ENCODE measurements at places on chromosomes 3 and 15.
A peak's percentile ranks its signal among the peaks of the same experiment; 100 is the strongest.

DNA sequence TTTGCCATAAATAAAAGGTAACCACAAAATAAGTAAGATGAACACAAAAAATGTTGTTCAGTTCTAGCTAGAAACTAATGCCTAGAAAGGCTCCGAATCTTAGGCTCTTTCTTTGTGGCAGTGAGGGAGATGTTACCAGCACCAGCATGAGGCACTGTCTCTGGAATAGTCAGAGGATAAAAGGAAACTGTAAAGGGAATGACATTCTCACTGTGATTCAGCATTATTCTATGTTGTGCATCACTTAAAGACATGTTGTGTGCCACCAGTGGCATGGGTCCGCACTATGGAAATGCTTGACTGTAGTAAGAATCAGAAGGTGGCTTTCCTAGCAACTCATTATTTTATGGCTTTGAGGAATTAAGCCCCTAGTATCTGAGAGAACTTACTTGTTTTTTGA is 70.8 kb downstream of the SEC22A start:
- DNase-seq = peak; percentile 14

DNA sequence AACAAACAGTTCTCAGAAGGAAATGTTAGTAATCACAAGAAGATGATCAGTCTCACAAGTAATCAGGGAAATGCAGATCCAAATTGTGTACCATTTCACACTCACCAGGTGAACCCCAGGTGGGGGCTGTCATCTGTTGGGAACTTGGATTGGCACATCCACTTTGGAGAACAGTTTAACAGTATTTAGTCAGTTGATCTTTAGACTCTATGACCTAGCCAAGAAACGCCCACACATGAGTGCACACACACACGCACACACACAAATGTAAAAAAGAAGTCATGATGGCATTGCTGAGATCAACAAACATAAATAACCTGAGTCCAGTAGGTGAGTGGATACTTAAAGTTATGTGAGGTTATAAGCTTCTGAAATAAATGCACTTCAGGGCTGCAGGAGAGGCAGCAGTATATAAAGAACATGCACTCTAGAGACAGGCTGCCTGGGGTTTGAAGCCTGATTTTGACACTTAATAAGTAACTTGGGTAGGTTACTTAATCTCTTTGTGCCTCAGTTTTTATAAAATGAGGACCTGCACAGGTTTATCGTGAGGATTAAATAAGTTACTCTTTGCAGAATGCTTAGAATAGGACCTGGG is 17.7 kb downstream of the ACVR2B start:
- no peak for DNase-seq

DNA sequence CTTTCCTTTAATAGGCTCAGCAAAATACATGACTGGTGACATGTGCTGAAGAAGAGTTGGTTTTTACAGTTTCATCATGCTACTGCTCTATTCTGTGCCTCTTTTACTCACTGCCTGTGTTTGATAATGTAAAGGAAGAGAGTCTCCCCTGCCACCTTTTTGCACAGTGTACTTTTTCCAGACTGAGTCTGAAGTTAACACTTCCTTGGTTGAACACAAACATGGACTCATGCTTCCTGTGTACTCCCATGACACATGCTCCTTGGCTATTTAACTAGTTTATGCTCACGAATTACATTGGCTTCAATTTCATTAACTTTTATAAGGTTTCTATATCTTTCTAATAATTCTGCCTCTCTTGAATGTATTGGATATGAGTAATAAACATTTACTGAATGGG is 396.1 kb downstream of the VGLL3 start:
- no peak for DNase-seq

- no peak for DNase-seq
These were observed 174.4 kb upstream of the LINGO1 start for GRCh38 chr15:77807115-77807514.

GRCh38 chr15:79130535-79131130 is 40.1 kb upstream of the RASGRF1 start:
- DNase-seq = no peak

GRCh38 chr3:72976281-72976741 is 20.3 kb upstream of the PPP4R2 start:
- no peak for DNase-seq

- DNase-seq = peak; percentile 87
These were observed 282.5 kb downstream of the RPLP1 start for GRCh38 chr15:69735121-69735520.

DNA sequence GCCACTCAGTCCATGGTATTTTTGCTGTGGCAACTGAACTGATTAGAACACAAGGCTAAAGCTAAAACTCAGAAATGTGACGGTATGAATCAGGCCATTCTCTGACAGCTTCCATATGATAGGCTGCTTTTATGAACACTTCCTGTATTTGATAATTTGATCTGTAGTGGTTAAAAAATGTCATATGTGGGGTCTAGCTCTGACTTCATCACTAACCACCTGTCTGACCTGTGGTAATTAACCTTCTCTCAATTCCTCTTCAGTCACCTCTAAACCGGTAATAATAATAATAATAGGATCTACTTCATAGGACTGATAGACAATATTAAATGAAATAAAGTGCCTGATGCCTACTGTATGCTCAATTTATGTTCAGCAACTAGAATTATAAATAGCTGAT is 223.2 kb downstream of the MBNL1 start:
- DNase-seq = no peak

GRCh38 chr15:90001062-90001682 is at the start of gene ZNF710:
Gene ZNF710 (plus strand): TSS chr15:90001324. CDS start chr15:90067138, 65,814 bp downstream.
- peak; percentile 84 for DNase-seq

GRCh38 chr3:150564243-150564642 is 17.7 kb downstream of the EIF2A start:
- no peak for DNase-seq

DNA sequence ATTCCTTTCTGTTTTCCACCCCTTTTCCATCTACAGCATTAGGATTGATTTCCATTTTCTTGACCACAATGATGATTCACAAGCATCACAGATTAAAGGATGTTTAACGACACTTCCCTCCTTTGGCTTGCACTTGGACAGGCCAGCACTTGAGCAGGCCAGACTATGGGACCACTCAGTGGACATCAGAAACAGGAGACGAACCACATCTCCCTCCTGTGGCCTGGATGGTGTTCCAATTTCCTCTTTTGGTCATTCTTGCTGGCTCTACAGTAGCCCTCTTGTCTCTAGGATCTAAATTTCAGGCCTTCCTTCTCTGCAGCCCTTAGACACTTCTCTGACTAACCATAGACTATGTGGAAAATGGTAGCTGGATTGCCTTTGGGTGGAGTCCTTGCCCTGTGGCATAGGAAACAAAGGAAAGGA is 78.8 kb upstream of the BOC start:
- DNase-seq = peak; percentile 75

GRCh38 chr3:149752051-149752787 is at the start of gene COMMD2:
Gene COMMD2 (minus strand): TSS chr3:149752489. CDS start chr3:149752444, 45 bp downstream.
- DNase-seq = peak; percentile 86

GRCh38 chr3:60095930-60096329 is 1046.1 kb upstream of the CFAP20DC start:
- DNase-seq = no peak

- DNase-seq = peak; percentile 83
These were observed 116.5 kb downstream of the ANO10 start for GRCh38 chr3:43505351-43505750.

DNA sequence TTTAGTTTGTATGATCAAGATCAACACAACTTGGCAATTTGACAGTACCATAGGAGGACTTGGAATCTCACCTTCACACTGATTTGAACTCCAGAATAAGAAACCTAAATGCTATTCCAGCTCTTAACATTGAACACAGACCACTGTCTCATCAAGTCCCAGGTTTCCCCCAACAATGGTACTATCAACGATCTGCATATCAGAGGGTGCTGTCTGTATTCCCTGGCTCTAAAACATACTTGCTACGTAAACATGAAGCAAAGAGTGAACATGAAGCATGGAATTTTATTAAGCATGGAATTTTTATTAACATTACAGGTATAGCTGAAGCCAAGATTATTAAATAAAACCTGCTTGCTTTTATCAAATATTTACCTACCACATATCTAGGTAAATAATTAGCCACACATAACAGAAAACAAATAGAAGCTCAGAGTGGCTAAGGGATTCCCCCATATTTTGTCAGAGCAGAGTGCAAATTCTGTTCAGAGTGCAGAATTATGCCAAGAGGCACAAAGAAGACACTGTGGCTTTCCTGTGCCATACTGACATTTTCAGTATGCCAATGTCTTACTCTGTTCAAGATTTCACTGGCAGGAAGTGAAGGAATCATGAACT is 22.2 kb upstream of the RIOX2 start:
- no peak for DNase-seq

- no peak for DNase-seq
These were observed 237.6 kb downstream of the TUSC7 start for GRCh38 chr3:116947148-116947547.

DNA sequence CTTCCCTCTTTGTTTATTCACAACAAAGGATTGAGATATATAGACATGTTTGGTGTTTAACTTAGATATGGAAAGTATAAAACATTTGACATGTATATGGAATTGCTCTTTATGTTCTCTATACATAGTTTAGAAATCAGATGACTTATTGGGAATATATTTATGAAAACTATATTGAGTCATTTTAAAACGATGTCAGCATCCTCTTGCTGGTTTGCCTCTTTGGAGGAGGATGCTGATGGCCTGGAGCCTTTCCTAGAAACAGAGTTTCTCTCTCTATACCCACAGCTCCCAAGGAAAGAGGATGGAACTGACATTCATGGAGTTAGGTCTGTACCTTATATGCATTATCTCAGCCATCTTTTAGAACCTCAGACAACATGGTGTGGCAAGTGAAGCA is 40.3 kb downstream of the ZBTB38 start:
- no peak for DNase-seq

DNA sequence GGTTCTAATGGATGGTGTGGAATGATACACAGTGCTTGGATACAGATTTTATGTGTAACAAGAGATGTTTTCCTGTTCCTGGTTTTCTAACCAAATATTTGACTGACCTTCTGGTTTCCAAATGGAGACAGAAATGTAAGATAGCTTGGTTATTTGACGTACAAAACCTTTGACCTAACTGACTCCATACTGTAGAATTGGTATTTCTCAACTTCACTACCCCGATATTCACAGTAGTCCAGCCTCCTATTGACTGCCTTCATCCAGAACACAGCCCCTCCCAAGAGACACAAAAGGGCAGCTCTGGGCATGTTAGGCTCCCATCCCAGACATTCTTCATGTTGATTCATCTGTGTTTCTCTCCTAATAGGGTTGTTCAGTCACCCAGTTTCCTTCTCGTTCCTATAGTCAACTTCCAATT is 33.4 kb downstream of the MYO1E start:
- DNase-seq = peak; percentile 61

DNA sequence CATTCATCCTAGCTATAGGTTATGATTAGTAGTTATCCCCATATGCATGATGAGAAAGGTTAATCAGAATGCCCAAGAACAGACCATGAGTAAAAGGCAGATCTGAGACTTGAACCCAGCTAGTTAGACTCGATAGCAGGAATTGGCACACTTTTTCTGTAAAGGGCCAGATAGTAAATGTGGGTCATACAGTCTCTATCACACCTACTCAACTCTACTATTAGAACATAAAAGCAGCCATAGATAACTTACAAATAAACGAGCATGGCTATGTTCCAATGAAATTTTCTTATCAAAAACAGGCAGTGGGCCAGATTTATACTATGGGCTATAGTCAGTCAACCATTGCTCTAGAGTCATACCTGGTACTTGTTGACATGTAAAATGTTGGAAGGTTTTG is 24.6 kb downstream of the POLG start:
- no peak for DNase-seq

- DNase-seq = peak; percentile 44
These were observed 669.0 kb downstream of the FHIT start for GRCh38 chr3:60582288-60582687.

DNA sequence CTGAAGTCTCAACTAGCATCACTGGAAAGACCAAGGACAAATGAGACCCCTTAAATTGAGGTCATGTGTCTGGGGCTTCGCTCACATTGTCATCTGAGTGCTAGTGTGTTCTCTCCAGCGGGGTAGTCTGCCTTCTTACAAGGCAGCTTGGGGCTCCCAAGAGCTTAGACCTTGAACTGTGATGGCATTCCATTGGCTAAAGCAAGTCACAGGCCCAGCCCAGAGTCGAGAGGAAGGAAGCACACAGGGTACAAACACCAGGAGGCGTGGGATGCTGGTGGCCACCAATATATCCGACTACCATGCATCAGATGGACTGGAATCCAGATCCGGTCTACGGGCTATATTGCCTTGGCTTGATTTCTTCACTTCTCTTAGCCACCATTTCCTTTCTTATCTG is 31.5 kb upstream of the DYNC1LI1 start:
- no peak for DNase-seq

DNA sequence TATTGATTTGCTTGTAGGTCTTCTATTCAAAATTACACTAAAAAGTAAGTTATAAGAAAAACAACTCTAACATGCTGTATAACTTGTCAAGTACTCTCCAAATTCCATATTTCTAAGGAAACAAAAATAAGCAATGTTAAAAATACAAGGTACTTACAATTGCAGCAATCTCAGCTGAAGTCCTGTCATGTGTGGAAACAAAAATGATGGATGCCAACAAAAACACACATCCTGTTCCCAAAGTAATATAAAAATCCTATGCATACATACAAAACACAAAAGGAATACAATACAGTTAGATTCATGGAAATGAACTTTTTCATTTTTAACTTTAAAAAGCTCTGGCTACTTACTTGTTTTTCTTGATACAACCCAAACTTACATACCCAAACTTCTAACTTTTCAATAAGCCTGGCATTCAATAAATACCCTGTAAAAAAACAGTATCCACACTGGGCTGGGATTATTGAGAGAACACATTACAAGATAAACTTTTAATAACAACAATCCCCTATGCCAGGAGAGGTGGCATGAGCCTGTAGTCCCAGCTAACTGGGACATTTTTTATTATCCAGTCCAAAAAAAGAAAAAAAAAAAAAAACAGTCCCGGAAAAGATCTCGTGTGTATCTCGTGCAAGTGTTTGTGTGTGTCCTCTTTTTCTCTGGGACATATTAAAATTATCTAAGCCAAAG is 14.7 kb downstream of the CMTM6 start:
- DNase-seq = no peak

GRCh38 chr3:160180581-160181216 is 44.5 kb upstream of the C3orf80 start:
- peak; percentile 84 for DNase-seq

- DNase-seq = no peak
These were observed 829.5 kb downstream of the VGLL3 start for GRCh38 chr3:86161493-86161892.

DNA sequence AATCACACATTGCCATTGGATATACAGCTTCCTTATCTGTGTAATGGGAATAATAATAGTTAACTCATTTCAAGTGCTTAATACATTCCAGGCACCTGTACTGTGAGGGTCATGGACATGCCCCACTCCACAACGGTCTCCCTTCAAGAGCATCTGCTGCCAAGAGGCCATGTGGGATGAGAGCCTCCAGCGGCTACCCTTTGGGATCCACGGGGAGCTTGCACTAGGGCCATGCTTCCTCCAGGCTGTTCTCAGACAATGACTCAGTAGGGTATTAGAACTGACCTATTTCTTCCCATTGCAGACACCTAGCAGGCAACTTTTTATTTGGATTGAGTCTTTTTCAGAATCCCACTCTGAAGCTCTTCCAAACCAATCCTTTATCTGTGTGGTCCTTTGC is 1078.9 kb downstream of the TUSC7 start:
- DNase-seq = no peak

All from fibroblast of skin of abdomen (primary cell).